ENCODE measurements at places on chromosomes 2 and 18.

GRCh38 chr2:109157563-109158105 is 28.6 kb downstream of the SH3RF3 start:
- DNase-seq = no peak

DNA sequence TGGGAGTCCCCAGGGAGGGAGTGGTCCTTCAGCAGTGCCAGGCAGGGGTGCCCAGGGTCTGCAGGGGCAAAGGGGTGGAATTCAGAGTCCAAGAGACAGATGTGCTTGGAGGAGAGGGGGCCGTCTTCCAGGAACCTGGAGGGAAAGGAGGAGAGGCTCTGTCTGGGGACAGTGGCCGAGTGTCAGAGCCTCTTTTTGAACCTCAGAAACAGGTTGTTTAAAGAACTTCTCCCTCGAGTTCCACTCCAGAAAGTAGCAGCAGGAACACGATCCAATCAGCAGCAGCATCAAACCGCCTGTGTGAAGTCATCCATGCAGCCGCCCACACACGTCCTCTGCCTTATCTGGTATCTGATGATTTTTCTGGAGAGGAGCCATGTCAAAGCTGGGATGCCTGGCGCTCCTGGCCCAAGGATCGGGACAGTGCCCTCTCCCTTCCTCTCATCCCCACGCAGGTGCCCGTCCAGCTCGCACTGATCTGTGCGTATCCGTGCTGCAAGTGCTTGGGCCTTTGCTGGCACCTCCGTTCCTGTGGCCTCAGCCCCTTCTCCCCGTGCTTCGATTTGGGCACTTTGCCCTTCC is 205.1 kb downstream of the NDUFA10 start:
- no peak for DNase-seq

GRCh38 chr18:50465211-50466153 is 90.6 kb downstream of the SKA1 start:
- no peak for DNase-seq

DNA sequence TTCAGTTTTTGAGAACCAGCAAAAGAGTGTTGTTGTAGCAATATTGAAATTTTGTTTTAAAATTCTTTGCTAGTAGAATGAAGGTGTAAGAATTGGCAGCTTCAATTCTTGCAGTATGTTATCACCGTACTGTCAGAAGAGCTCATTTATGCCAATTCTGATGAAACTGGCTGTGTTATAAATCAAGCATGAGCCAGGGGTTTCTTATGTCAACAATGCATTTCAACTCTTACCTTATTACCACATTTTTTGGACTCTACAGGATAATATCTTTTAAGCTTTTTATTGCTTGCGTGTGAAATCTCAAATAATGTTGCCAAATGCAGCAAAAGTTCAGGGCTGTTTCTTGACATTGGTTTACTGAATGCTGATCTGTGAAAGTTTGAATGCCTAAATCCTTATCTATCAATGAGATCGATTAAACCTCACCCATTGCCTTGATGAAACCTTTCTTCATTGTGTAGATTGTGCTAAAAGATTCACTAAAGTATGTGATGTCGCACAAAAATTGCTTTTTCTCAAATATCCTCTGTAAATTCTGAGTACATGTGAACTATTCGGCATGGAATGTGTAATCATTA is 1389.3 kb upstream of the ZEB2 start:
- DNase-seq = no peak

- DNase-seq = no peak
Measured at GRCh38 chr2:48233005-48233404, 296.9 kb upstream of the STON1 start.

Data from stimulated activated CD8-positive, alpha-beta memory T cell treated with anti-CD3 and anti-CD28 coated beads, Interleukin-15, amount 100 ng/mL, for 24 hours (primary cell).